ENCODE measurements at places on chromosomes 13 and 19.
A peak's percentile ranks its signal among the peaks of the same experiment; 100 is the strongest.

GRCh38 chr13:41387576-41387975, 69.8 kb upstream of the RGCC start:
- no peak for DNase-seq

DNA sequence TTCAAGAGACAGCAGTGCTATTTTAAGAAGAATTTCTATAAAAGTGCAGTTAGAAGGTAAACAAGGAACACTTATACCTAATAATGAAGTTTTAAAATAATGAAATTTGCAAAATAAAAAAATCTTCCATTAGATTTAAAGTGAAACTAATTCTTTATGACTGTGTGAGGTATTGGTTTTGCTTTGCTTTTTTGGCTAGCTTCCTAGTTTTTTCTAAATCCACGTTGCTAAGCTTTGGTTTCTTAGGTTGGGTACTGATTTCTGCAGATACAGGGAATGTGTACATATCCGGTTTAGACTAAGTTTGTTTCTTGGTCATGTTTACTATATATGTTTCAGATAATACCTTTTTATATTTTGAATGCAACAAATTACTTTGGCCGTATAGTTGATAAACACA, 59.8 kb downstream of the SLC7A9 start:
- DNase-seq: no peak

DNA sequence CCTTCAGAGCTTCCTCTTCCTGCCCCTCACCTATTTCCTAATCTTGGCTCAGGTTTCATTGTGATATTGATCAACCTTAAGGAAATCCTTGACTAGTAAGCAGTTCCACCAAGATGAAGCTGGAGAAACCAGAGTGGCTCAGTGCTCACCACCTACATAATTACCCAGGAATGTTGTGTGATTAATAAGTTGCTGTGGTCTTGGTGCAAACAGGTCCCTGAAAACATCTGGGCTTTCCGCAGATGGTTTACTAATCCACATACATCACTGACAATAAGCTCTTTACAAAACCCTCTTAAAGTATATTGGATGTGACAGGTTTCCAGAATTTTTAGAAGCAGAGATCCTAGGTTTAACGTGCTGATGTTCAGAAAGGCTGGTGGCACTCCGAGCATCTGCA, 8.6 kb upstream of the SERP2 start:
- no peak for DNase-seq

GRCh38 chr13:98892821-98893220, 85.0 kb downstream of the DOCK9 start:
- no peak for DNase-seq

- no peak for DNase-seq
These were observed 964.3 kb downstream of the SLITRK1 start for GRCh38 chr13:82917984-82918383.

DNA sequence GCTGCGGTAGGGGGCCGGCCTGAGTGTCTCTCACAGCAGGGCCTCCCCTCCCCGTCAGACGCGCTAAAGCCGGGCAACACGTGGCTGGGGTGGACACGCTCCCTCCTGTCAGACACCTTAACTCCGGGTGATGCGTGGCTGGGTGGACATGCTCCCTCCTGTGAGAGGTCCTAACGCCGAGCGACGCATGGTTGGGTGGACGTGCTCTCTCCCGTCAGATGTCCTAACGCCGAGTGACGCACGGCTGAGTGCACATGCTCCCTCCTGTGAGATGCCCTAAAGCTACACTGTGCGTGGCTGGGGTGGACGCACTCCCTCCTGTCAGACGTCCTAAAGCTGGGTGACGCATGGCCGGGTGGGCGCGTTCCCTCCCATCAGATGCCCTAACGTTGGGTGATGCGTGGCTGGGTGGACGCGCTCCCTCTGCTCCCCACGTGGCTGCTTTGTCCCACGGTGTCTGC, 126.1 kb upstream of the MCF2L start:
- no peak for DNase-seq

- peak; percentile 40 for DNase-seq
These were observed 68.4 kb upstream of the ARHGEF7 start for GRCh38 chr13:111046590-111047141.

DNA sequence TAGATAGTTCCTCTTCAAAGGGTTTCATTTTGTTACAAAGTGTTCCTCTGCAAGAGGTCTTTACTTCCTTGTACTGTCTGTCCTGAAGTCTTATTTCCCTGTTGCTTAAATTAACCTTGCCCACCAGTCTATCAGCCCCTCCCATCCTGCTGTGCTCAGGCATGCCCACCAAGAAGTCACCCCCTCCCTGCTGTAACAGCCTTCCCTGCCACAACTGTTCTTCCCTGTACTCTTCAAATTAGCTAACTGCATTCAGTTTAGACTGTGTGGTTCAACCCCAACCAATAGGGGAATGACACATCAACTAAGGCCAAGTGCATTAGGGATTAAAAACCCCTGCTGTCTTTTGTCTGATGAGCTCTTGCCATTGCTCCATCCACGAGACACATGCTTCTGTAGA, 34.4 kb upstream of the ZNF562 start:
- no peak for DNase-seq

DNA sequence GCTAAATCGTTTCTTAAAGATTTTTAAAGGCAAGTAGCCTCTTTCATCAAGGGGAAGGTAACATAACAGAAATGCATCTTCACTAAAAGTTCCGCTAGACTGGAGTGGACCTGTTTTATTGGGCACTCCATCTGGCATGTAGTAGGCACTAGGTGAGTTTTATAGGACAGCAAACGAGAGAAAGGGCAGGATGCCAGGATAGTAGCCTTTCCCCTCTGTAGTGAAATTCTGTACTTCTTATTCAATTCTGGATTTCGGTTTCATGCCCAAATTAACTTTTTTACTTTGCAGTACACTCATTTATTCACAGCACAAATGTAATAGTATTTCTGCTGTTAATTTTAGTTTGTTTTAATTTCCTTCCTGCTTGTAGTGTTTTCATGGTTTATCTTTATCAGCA, 45.2 kb downstream of the GPR180 start:
- DNase-seq: no peak

GRCh38 chr13:98467263-98467985, 109.5 kb downstream of the STK24 start:
- no peak for DNase-seq

DNA sequence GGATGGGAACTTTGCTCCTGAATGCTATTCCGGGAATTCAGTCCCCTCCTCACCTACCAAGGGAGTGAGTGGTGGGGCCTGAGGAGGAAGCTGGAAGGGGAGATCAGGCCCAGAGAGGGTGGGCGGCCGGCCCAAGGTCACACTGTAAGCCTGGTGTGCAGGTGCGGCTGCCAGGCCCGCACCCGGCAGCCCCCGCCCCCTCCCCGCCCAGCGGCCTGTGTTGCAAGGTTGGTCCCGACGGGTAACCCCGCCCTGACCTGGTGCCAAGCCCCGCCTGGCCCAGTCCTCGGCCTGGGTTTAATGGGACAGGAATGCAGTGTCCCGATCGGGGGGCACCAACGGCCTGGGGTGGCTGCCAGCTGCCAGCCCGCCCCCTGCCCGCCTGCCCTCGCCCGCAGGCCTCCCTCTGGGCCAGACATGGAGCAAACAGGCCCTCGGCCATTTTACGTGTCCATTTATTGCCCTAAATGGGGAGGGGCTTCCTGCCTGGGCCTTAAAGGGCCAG, 5.5 kb downstream of the ZBTB7A start:
- DNase-seq: no peak

DNA sequence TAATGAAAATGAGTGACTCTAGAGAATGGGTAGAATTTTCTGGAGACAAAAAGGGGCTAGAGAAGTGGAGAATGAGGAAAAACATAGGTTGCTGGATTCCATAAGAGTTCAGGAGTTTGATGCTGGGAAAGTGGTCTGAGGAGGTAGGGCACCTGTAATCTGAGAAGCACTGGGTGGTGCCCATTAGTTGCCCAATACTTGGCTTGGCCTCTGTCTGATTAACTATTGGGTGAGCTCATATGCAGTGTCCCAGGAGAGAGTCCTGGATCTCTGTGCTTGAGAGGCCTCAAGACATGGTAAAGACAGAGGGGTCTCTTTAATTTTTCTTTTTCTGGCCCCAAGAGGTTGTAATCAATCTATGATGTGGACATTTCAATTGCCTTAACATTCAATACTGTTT, 390.1 kb downstream of the TDRD3 start:
- DNase-seq: no peak

DNA sequence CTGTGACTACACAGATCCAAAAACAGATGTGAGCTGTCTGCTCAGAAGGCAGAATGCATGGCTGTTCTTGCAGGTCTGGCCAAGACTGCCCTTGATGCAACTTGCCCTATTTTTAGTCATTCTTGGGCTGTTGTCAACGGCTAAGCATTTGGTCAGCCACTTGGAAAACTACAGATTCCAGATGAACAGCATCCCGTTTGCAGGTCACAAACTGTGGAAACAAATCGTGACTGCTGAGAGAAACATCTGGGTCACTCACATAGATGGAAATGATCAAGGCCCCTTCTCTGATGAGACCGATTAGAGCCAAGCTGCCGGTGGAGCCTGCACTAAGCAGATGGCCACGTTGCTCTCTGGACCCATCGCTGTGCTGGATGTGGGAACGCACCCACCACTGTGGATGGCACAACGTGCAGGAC, 15.4 kb upstream of the METTL21C start:
- no peak for DNase-seq

DNA sequence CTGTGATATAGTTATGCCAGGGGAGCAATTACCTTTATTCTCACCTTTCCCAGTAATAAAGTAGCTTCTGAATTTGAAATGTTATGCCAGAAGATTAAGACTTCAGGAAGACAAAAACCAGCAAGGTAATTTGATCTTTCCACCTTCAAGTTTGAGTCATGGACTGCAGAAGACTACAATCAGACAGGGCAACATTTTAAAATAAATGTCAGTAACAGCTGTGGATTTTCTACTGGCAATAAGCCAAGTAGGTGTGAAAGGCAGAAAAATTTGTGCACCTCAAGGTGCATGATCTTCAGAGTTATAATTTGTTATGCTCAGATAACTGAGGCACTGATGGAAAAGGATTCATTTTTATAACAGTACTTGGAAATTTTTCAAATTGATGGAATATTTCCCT, 54.9 kb downstream of the SLITRK1 start:
- DNase-seq: no peak

DNA sequence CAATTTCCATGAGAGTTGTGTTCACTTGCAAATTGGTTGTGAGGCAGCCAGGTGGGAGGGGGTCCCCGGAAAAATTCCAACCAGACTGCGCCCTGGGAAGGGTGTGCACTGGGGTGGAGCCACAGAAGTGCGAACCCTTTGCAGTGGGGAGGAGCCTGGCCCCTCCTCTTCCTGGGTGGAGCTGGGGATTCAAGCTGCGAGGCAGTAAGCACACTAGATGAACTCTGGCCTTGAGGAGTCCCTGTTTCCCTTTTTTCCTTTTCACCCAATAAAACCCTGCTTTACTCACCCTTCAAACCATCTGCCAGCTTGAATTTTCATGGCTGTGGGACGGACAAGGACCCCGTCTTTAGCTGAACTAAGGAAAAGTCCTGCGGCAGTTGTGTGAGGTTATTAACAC, 31.0 kb upstream of the MBNL2 start:
- no peak for DNase-seq

- no peak for DNase-seq
These were observed 1224.9 kb upstream of the SPRY2 start for GRCh38 chr13:81565849-81566248.

- peak; percentile 97 for DNase-seq
These were observed 135.1 kb upstream of the FRY start for GRCh38 chr13:31896427-31896826.

DNA sequence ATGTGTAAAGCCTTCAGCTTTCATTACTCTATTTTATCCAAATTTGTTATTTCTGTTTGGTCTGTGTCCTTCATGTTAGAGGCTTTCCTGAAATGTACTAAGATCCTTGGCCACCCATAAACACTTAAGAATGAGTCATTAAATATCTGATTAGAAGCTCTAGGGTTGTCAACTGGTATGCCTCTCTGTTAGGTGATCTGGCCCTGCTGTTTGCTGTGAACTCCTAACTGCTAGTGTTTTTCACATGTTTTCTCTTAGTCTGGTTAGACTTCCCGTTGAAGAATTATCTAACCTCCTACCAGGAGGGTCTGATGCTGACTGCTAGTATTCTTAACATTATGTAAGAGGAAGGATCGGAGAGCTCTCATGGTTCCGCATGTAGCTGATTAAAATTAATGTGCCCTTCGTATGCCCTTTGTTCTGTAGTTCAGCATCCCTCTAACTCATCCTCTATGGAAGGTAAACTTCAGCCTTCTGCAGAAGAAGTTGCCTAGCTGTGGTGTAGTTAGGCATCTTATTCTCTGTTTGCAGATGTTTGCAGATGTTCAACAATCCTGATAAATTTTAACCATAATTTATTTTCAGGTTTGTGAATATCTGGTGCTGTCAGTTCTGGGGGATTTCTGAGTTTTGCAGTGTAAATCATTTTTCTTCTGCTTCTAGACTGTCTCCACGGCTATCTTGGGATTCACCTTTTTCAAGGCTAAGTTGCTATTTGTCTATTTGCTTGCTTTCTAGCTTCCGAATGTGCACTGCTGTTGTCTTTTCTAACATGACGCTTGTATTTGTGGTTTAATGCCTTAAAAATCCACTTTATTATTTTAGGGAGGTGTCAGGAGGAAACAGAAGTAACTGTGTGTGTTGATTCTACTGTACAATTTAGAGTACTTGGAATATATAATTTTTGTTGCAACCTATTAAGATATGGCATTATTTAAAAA, 207.2 kb upstream of the SPRY2 start:
- DNase-seq: peak; percentile 9

DNA sequence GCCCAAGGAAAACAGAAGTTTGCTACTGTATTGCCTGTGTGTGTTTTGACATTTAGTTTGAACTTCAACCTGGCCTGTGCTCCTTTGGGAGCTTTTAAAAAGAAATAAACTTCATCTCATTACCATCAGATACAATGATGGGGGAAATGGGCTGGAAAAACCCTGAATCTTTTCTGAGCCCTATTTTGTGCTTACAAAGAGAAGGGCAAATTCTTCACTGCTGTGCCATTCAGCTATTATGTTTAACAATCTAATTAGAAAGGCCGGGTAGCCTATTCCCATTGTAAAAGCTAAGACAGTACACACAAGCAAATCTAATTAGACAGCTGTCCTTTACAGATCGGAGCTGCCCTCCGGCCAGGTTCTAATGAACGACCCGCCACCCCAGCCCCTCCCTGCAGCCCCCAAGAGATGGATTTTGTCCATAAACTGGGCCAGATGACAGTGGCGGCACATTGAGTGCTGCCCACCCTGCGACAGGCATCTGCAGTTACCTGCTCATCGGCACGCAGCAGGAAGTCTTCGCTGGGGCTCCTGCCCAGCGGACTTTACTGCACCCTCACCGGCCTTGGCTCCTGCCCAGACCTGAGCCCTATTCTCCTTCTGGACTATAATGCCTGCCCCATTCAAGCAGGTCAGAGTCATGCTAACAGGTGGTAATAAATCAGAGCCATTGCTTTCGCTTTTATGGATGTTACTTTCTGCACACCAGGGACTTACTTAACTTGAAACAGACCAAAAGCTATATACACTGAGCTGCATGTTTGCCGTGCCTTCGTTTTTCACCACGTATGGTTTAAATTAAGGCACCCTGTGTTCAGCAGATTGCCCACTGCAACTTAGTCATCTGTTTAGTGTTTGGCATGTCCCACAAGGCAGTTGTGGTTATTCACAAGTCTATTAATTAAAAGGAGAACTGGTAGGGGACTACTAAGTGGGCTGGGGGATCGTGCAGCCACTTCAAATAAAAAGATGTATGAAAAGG, 549.6 kb downstream of the FGF9 start:
- DNase-seq: peak; percentile 30

Measured in fibroblast of skin of back (primary cell).